ENCODE measurements at places on chromosomes 6 and 20. TPM values are rescaled to one million over a fixed set of nuclear protein-coding genes. Genes with fewer than 3 reads are reported as not detected.

The TMEM200A gene
- 5.0 TPM for total RNA-seq

The C6orf89 gene
- 57.2 TPM for total RNA-seq

The XKR7 gene
- not detected for total RNA-seq

The HEY2 gene
- total RNA-seq: not detected

The LBP gene
- 1.3 TPM for total RNA-seq

The PHACTR1 gene
- total RNA-seq: 0.16 TPM

The SERINC1 gene
- 102 TPM for total RNA-seq

The LY6G6D gene
- total RNA-seq: not detected

The FANCE gene
- 4.6 TPM for total RNA-seq

The LPA gene
- total RNA-seq: not detected

The MED20 gene
- 19.4 TPM for total RNA-seq

The EPPIN gene
- total RNA-seq: not detected

The UTRN gene
- 11.5 TPM for total RNA-seq

All from epithelial cell of alveolus of lung (primary cell).